NCI-H510A treated with DMSO at 0.1 percent for 48 hours (cell line): ENCODE measurements at places on chromosomes 11 and 22.
A peak's percentile ranks its signal among the peaks of the same experiment; 100 is the strongest.

GRCh38 chr11:118216621-118217481 is 8.0 kb downstream of the JAML start:
- DNase-seq: no peak

DNA sequence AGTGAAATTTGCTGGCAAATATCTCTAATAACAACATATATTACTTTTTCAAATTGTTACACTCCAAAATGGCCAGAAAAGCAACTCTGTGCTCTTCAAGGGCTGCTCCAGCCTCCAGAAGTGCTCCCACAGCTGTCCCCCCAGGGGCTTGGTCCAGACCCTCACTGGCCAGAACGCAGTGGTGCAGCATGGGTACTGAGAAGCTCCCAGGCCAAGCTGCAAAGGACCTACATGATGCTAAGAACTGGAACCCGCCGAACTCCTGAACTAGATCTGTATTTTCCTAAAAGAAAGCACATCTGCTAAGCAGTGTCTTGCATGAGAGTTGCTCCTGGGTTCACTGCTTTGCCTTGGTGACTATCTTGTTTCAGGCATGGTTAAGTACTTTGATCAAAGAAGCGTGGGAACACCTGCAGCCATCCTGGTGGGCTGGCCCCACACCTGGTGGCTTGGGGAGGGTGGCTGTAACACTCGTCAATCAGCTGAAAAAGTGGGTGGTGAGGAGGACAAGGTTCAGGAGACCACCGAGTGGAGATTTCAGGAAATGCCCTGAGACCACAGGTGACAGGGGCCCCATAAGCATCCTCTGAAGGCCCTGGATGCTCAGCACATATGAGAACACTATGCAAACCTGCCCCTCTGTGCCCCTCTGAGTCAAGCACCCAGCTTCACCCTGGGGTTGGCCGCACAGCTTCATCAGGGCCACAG is 72.7 kb upstream of the PITPNB start:
- DNase-seq: no peak

- no peak for DNase-seq
Observed at GRCh38 chr11:124600621-124601320, 10.5 kb upstream of the PANX3 start.

DNA sequence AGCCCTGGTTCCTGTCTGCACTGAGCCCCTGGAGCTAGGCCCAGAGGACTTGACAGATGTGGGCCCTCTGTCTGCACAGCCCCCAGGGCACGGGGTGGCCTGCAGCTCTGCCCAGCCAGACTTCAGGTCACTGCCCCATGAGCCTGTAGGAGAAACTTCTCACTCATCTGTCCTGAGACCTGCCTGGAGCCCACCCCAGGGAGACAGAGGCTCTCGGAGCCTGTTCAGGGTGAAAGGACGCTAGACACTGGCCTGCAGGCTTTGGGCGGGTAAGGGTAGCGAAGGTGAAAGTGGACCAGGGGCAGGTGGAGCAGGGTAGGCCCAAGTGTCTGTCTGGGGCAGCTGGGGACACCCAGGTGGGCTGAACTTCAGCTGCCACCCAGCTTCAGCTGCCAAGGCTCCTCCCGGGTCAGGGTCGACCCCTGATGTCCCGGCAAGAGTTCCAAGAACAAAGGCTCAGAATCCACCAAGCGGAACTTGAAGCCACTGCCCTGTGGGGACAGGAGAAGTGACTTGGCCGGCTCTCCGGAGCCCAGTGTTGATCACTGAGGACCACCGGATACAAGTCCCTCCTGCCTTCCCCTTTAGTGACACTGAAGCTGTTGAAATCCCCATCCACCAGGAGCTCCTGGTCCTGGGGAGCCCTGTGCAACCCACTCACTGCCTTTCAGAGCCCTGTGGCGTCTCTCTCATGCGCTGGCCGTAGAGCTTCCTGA is 90.3 kb downstream of the KCNQ1 start:
- no peak for DNase-seq

- DNase-seq: no peak
Observed at GRCh38 chr11:11988099-11988651, 20.3 kb downstream of the DKK3 start.

DNA sequence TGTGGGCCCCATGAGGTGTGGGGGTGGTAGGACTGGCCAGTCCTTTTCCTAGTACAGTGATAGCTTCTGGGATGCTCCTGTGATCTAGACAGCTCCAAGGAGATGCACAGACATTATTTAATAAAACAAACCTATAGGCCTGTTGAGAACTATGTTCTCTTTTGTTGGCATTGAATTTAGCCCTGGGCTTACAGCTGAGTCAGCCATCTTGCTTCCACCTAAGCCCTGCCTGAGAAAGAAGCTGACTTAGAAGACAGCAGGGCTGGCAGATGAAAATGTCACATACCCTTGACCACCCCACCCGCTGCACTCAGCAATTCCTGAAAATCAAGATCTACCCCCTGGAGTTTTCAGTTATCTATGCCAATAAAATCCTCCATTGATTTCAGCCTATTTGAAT is 353.2 kb downstream of the CADM1 start:
- no peak for DNase-seq

- DNase-seq: no peak
Observed at GRCh38 chr11:2945031-2945756, 16.0 kb upstream of the PHLDA2 start.

GRCh38 chr11:127993788-127994187 is 593.6 kb downstream of the ETS1 start:
- DNase-seq: no peak

GRCh38 chr22:32996702-32997101 is 61.5 kb downstream of the SYN3 start:
- no peak for DNase-seq

DNA sequence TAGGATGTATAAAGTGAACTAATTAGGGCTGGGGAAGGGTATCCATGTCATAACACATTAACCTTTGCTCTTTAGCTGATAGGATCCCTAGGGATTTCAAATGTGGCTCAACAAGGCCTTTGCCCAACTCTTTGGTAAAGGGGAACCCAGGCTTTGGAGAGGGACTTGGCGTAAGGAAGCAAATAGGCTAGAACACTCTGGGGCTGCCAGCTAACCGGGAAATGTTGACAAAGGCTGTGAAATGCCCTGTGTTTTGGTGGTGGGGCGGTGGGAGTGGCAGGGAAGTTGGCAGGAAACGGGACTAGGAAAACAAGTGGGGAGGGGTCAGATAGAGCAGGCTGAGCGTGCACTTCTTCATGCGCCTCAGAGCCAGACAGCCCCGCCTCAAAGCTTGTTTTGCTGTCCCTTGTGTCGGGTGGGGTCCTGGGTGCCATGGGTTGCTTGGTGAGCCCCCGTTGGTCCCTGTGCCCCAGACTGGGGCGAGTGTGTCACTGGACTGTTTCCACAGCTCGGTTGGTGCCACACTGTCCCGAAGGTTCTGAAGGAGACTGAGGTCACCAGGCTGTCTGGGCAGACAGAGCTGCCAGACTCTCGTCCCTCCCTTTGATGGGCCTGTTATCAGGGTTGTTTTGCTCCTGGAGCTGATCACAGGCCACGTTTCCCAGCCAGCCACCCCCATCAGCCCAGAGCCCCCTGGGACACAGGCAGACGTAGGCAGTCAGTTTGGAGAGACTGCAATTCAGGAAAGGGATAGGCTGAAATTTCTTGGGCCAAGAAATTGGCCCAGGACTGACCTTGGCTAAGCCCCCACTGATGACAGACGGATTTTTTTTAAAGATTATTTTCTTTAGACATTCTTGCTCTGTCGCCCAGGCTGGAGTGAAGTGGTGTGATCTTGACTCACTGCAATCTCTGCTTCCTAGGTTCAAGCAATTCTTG is 19.6 kb downstream of the KCTD21 start:
- DNase-seq: no peak

DNA sequence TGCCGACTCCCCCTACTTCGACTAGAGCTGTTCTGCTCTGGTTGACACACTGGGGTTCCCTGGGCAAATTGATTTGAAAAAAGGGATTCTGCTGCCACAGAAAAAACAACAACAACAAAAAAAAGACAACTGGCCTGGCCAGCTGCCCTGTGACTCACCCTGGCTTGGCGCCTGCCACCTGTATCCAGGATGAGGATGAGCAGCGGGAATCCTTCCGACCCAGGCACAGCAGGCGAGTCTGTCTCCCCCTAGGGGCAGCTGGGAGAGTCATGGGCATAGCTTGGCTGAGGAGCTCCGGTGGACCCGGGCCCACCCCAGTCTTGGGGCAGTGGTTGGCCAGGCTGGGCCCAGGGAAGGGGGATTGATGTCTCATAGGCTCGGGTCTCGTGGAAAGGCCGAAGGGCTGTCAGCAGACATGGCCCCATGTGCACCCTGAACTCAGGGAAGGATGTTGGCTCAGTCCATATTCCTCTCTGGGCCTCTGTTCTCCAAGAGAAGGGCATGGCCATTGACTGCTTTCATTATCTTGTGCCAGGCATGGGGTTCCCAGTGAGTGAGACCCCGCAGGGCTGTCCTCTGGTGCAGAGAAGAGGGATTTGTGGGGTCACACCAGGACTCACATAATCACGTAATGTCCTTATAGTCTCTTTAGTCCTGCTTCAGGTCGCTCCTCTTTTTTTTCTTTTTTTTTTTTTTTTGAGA is 10.4 kb upstream of the SUN2 start:
- peak; percentile 55 for DNase-seq

GRCh38 chr11:83927422-83927821 is 641.3 kb upstream of the CCDC90B start:
- DNase-seq: no peak

- DNase-seq: no peak
Observed at GRCh38 chr22:24474649-24475255, 20.4 kb upstream of the UPB1 start.

GRCh38 chr11:39678996-39679395 is 1780.5 kb downstream of the LRRC4C start:
- no peak for DNase-seq

- DNase-seq: no peak
Observed at GRCh38 chr11:112004389-112004788, 20.8 kb upstream of the DLAT start.

DNA sequence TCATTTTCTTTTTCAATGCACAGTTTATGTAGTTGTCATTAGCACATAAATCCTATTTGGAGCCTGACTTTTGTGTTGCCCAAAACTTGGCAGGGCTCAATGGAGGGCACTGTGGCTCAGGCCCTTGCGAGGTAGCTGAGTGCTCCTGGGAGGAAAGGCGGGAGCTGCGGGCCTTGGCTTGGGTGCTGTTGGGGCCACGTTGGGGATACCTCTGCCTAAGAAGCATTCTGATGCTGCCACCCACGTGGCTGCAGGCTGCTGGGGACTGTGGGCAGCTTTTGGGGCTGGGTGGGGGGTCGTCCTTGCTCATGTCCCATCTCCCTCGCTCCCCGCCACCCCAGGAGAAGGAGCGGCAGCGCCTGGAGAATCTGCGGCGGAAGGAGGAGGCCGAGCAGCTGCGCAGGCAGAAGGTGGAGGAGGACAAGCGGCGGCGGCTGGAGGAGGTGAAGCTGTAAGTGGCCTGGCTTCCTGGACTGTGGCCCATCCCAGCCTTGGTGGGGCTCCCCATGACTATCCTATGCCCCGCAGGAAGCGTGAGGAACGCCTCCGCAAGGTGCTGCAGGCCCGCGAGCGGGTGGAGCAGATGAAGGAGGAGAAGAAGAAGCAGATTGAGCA is 20.9 kb downstream of the INCENP start:
- DNase-seq: no peak

GRCh38 chr11:116481126-116481675 is 291.6 kb downstream of the BUD13 start:
- no peak for DNase-seq

- peak; percentile 34 for DNase-seq
Observed at GRCh38 chr22:42819412-42820044, 37.5 kb downstream of the ARFGAP3 start.

- no peak for DNase-seq
Observed at GRCh38 chr11:4921796-4922195, 2.3 kb downstream of the OR51G1 start.

- no peak for DNase-seq
Observed at GRCh38 chr22:39405346-39406085, 5.9 kb downstream of the TAB1 start.

DNA sequence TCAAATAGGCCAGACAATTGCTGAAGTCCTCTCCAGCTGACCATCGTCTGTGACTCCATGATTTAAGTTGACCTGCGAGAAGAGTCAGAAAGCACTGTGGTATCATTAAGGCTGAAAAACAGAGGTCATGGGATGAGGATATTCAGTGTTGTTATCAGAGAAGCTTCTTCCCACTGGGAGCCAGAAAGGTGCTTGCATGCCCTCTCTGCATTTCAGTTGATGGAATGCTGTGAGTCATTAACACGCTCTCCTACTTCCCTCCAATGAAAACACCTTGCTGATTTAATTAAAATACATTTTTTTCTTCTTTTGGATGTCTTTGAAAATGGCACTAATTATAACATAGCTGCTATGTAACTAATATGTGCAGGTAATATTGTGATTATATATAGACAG is 667.0 kb downstream of the NTM start:
- no peak for DNase-seq

DNA sequence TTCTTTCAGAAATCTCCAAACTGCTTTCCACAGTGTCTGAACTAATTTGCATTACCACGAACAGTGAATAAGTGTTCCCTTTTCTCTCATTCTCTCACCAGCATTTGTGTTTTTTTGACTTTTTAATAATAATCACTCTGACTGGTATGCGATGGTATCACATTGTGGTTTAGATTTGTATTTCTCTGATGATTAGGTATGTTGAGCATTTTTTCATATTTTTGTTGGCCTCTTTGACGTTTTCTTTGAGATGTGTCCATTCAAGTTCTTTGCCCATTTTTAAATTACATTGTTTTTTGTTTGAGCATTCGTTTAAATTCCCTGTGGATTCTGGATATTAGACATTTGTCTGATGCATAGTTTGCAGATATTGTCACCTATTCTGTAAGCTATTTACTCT is 1639.6 kb upstream of the TENM4 start:
- no peak for DNase-seq

- no peak for DNase-seq
Observed at GRCh38 chr22:28279888-28280287, 360.8 kb upstream of the PITPNB start.

GRCh38 chr22:22469527-22469926 is 39.0 kb downstream of the ZNF280B start:
- no peak for DNase-seq

DNA sequence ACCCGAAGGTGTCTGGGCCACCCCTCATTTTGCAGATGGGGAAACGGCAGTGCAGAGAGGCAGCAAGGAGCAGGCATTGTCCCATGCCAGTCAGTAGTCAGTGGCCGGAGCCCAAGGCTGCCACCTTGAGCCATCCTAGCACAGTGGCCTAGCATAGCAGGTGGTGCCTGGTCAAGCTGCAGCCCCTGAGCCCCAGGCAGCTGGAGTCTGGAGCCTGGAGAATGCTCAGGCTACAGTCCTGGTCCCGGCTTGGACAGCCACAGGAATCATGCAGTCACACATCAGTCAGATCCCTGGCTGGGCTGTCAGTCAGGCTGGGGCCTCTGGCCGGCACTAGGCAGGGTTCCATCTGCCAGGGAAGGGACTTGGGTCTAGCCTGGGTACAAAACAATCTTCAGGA is 18.6 kb downstream of the KCNC1 start:
- DNase-seq: no peak

DNA sequence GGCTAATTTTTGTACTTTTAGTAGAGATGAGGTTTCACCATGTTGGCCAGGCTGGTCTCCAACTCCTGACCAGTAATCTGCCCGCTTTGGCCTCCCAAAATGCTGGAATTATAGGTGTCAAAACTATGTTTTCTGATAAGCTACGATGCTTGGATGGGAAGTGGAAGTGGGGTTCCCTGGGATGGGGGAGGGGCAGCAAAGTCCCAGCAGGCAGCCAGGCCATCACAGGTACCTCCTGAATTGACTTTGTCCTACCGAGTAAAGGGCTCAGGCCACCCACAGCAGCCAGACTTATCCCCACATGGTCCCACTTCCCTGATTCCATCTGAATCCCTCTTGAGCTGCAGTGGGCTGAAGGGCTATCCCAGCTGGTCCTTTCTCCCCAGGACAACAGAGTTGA is 6.9 kb downstream of the FTH1 start:
- no peak for DNase-seq
